ENCODE measurements at places on chromosomes 6 and 20.

DNA sequence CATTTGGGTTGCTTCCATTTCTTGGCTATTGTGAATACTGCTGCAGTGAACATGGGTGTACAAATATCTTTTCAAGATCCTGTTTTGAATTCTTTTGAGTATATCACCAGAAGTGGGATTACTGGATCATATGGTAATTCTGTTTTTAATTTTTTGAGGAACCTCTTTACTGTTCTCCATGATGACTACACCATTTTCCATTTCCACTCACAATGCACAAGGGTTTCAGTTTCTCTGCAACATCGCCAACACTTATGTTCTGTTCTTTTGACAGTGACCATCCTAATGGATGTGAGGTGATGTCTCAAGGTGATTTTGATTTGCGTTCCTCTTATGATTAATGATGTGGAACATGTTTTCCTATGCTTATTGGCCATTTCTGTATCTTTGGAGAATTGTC lies 214.4 kb upstream of the ZFP64 start:
- DNase-seq: no peak

DNA sequence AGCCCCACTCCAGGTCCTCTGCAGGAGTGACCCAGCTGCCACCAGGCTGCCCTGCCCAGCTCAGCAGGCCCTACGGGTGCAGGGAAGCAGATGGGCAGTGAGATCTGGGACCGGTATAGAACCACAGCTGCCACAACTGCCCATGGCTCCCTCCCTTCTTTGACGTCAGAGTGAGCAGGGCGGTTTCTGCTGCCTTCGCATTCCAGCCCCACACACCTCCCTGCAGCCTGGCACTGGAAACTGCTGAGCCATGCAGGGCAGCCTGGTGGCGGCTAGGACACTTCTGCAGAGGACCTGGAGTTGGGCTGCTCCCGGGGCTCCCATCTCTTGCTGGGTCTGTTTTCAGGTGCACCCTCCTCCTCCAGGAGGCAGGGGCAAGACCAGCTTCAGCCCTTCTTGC lies 101.6 kb upstream of the CD93 start:
- DNase-seq: no peak

- DNase-seq: no peak
Observed at GRCh38 chr6:96940322-96940721, 15.8 kb downstream of the KLHL32 start.

GRCh38 chr6:47700053-47700452 lies 1.7 kb downstream of the ADGRF4 start:
- DNase-seq: no peak

DNA sequence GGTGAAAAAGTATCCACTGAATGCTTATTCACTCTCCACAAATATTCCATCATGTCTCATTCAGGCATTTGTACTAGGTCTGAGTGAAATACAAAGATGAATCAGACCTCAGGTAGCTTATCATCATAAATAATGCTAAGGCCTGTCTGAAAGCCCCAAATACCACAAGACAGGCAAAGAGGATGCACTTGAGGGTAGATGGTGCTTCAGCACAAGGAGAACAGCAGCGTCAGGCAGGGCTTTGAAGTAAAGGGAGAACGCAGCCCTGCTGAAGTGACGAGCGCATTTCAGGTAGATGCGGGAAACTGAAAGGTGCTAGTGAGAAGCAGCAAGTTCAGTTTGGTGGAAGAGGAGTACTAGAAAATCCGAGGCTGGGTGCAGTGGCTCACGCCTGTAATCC lies 38.7 kb downstream of the MAP3K5 start:
- no peak for DNase-seq

GRCh38 chr6:116307001-116307400 lies 27.3 kb upstream of the TSPYL1 start:
- no peak for DNase-seq

DNA sequence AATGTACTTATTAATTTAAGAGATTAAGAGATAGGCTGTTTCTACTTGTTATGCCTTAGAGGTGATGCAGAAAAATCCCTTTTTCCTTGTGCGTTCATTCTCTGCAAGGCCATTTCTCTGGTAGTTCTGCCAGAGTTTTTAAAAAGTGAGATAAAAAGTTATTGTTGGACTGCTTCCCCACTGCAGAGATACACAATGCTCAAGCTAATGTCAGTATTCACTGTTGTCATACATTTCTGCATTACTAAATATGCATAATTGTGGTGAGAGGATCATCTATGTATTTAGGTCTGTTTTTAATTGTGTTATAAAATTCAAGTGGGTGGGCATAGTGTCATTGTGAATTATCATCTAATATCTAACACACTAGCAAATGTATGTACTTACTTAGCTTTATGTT lies 600.4 kb downstream of the HTR1B start:
- DNase-seq: no peak

DNA sequence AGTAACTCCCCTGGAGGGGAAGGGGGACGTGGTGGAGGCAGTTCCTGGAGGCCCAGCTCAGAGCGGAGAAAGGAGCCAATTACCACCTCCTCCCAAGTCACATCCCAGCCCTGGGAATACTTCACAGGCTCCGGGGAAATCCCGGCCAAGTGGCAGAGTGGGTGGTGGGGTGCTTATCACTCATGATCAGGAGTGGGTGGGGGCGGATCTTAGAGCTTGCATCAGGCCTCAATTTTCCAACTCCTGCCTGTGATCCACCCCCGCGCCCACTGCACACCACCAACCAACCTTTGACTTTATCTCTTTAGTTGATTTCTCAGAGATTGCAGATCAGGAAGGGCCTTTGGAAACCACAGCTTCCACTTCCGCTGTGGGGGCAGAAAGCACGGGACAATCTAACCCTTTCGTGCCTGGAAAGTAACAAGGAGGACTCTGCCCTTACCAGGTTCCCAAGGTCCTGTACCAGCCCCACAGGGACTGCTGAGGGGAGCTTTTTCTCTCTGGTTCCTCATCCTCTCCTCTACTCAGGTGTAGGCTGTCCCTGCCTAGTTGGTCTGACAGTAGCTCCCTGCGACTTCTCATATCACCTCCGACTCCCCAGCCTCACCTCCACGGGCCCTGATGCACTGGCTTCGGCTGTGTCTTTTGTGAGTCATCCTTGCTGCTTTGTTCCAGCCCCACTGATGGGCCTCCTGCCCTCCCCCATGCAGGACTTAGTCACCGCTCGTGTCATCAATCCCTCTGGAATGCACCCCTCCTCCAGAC lies 24.9 kb upstream of the IER3 start:
- no peak for DNase-seq

DNA sequence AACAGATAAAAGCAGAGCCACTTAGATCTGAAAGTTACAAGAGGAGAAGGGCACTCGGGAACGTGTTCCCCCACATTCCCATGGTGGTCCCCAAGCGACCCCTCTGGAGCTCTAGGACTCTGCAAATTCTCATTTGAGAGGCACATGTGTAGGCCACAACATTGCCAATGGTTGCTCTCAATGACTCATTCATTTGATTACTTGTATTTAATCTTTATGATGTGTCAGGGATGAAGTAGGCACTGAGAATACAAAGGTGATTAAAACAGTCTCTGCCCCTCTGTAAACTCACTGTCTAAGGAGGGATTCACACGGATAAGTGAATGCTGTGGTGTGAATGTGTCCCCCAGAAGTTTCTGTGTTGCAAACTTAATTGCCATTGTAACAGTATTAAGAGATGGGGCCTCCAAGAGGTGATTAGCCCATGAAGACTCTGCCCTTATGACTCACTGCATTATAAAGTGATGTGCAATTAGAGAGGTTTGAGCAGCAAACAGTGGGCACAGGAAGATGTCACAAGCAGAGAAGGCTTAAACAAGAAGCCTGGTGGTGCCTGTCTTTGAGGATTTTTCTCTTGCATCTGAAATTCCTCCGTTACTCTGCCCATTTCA lies 34.0 kb upstream of the TRAM2 start:
- DNase-seq: no peak

DNA sequence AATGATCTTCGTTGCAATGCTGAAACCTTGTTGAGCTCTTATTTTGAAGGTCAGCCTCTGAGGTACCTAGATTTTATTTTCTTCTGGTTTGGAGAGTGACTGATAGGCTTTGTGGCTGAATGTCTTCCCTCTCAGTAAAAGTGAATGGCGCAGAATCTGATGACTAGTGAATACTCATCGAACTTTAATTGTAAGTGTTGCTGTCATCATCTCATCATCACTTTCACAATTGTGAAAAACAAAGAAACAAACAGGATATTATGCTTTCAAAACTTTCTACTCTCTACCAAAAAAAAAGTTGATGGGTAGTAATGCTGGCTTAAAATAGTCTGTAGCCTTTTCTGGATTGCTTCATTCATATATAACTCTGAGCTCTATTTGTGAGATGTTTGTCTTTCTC lies 239.5 kb upstream of the RAB32 start:
- no peak for DNase-seq

DNA sequence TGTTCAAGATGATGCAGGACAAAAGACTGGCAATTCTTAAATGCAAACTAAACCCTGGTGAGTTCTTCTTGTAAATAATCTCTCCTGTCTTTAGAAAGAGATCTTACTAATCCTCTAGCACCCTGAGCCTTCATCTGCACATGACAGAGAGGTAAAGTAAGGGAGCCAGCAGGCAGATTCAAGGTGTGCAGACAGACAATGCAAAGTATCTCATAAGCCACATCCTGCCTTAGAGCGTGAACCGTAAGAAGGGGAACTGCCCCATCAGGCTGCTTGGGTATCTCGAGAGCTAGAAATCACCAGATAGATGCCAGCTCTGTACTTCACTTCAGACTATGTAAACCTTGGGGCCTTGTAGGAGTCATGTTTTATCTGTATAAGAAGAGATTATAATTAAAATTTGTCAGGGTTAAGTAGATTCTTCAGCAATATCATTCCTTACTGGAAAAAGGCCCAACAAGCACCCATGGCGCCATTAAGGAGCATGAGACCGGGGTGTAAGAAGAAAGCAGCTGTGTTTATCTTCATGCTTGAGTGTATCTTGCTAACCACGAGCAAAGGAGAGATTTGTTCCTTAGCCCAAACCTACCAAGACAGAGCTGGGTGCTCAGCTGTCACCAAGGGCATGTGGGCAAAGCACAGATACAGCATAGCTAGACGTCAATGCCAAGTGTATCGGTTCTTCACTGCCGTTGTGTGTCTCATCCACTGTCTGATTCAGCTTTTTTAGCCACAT lies 24.4 kb downstream of the CNR1 start:
- DNase-seq: no peak

DNA sequence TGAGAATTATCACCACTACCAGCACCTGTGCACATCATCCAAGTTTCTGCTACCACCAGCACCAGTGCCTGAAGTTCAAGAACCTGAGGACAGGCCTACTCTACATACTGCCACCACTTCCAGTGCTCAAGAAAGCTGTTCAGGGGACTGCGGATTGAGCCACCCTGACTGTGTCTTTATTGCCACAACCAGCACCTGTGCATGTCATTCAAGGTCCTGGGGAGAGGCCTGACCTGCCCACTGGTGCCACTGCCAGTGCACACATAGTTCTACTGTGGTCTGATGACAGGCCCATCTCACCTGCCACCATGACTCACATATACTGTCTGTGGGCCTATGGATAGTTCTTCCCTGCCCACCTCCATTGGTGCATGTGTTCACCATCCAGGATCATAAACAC lies 559.4 kb downstream of the COL12A1 start:
- no peak for DNase-seq

GRCh38 chr6:76861403-76861802 lies 601.9 kb downstream of the HTR1B start:
- DNase-seq: no peak

GRCh38 chr6:31356216-31356945 lies 598 bp downstream of the HLA-B start:
- no peak for DNase-seq

DNA sequence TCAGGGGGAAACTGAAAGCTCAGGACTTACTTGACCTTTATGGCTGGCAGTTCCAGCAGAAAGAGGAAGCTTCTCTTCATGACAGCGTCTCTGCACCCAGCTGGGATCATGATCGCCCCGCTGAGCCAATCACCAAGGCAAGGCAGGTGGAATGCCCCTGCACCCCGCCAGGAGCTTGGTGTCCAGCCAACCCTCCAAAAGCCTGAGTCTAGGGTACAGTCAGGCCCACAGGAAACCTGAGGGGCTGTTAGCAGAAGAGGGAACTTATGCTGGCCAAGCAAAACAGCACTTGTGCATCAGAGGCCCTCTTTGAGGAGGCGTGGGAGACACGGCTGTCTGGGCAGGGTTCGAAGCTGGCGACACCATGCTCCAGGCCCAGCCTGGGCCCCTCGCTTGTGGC lies 188.3 kb upstream of the GMDS start:
- no peak for DNase-seq

- DNase-seq: no peak
Observed at GRCh38 chr20:63746751-63747315, 7.3 kb downstream of the SLC2A4RG start.

- no peak for DNase-seq
Observed at GRCh38 chr20:63441136-63442099, 31.0 kb downstream of the KCNQ2 start.

DNA sequence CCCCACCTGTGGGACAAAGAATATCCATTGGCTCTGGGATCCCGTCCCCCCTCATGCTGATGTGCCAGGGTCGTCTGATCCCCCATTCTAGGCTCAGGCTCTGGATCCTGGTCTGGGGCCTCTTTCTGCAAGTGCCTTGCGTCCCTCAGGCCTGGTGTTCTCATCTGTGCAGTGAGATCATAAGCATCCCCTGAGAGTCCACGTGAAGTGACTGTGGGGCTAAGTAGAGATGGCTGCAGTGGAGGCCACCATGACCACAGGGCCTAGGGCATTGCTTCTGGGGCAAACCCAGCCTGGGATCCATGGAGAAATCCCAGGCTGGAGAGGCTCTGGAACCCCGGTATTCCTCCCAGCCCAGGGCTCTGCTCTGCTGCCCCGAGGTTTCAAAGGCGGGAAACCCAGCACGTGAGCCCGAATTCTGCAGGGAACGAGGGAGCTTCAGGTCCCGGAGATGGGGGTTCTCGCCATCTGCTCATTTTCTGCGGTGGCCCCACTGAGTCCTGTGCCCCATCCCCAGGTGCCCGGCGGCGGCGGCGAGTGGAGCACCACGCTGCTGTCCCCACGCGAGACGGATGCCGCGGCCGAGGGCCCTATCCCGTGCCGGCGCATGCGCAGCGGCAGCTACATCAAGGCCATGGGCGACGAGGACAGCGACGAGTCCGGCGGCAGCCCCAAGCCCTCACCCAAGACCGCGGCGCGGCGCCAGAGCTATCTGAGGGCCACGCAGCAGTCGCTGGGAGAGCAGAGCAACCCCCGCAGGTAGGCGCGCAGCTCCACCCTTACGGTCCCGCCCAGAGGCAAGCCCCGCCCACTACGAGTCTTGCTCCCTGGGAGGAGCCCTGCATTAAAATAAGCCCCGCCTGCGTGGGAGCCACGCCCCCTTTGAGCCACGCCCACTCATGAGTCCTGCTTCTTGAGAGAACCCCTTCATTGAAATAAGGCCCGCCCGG lies 105.5 kb upstream of the MYL9 start:
- DNase-seq: no peak

GRCh38 chr6:125363039-125363823 lies 61.5 kb upstream of the HDDC2 start:
- DNase-seq: peak; percentile 56

GRCh38 chr6:36753671-36754405 lies 56.2 kb downstream of the RAB44 start:
- DNase-seq: no peak
